ENCODE measurements at places on chromosomes 2 and 18. TPM values are rescaled to one million over a fixed set of nuclear protein-coding genes. Genes with fewer than 3 reads are reported as not detected.
A peak's percentile ranks its signal among the peaks of the same experiment; 100 is the strongest.

DNA sequence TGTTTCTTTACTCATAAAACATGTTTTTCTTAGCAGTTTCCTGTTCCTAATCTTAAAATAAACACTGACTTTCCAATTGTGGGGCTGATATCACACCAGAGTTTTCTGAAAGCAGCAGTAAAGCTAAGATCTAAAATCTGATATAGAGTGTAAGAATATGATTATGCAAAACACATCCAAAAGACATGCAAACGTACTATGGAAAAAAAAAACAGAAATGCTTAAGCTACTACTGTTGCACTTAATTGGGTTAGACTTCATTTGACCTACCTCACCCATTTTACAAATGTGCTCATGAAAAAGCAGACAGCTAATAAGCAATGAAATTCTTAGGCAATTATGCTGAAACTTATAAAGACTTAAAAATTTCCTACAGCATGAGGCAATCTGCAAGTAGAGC is 10.5 kb downstream of the CYTIP start:
- peaks cover 69% of the 10 kb centered on the region for H3K4me1 ChIP-seq
- peak overlapping the region; percentile 92 for H3K4me3 ChIP-seq
- peaks cover 98% of the 10 kb centered on the region for H3K36me3 ChIP-seq
- peak overlapping the region; percentile 99 for H3K27ac ChIP-seq
- no peaks in the 10 kb centered on the region for H3K27me3 ChIP-seq

The ANKRD29 gene
- not detected for total RNA-seq

The SCLY gene
- 51.8 TPM for total RNA-seq

GRCh38 chr2:198134293-198134955 is 330.0 kb downstream of the PLCL1 start:
- H3K27ac ChIP-seq: no peak overlapping the region
- DNase-seq: no peak
- no peak overlapping the region for H3K4me3 ChIP-seq
- no peaks in the 10 kb centered on the region for H3K4me1 ChIP-seq
- no peaks in the 10 kb centered on the region for H3K27me3 ChIP-seq
- peaks cover 3% of the 10 kb centered on the region for H3K36me3 ChIP-seq

- DNase-seq: no peak
- no peak overlapping the region for H3K27ac ChIP-seq
- H3K4me3 ChIP-seq: no peak overlapping the region
- H3K4me1 ChIP-seq: no peaks in the 10 kb centered on the region
- no peaks in the 10 kb centered on the region for H3K27me3 ChIP-seq
Measured at GRCh38 chr2:239831001-239831731, 194.0 kb downstream of the NDUFA10 start.

- peaks cover 10% of the 10 kb centered on the region for H3K36me3 ChIP-seq
- H3K4me1 ChIP-seq: peaks cover 87% of the 10 kb centered on the region
- peak overlapping the region; percentile 65 for H3K27ac ChIP-seq
- no peak for DNase-seq
- H3K27me3 ChIP-seq: no peaks in the 10 kb centered on the region
Measured at GRCh38 chr2:98685930-98686887, 44.7 kb downstream of the MGAT4A start.

- no peaks in the 10 kb centered on the region for H3K4me1 ChIP-seq
- no peak overlapping the region for H3K27ac ChIP-seq
- H3K27me3 ChIP-seq: no peaks in the 10 kb centered on the region
- H3K4me3 ChIP-seq: no peak overlapping the region
Measured at GRCh38 chr2:62099523-62100175, 96.3 kb upstream of the B3GNT2 start.

The CNGA3 gene
- not detected for total RNA-seq

GRCh38 chr18:23462876-23463275 is 9.8 kb downstream of the RIOK3 start:
- H3K4me1 ChIP-seq: peaks cover 31% of the 10 kb centered on the region
- no peak for DNase-seq
- no peak overlapping the region for H3K4me3 ChIP-seq
- no peaks in the 10 kb centered on the region for H3K27me3 ChIP-seq
- H3K27ac ChIP-seq: no peak overlapping the region

DNA sequence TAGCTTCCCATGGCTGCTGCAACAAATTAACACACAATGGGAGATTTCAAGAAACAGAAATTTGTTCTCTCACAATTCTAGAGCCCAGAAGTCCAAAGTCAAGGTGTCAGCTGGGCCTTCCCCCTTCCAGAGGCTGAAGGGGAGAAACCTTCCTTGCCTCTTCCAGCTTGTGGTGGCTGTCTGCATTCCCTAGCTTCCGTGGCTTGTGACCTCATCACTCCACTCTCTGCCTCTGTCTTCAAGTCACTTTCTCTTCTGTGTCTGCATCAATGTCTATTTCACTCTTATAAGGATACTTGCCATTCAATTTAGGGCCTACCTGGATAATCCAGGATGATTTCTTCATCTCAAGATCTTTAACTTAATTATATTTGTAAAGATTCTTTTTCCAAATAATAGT is 16.8 kb upstream of the SRBD1 start:
- no peaks in the 10 kb centered on the region for H3K36me3 ChIP-seq
- H3K4me1 ChIP-seq: peaks cover under 1% of the 10 kb centered on the region
- peaks cover 21% of the 10 kb centered on the region for H3K27me3 ChIP-seq

Measured in activated CD4-positive, alpha-beta memory T cell treated with anti-CD3 and anti-CD28 coated beads for 36 hours (primary cell).